ENCODE measurements at places on chromosomes 7 and 10.

- DNase-seq: no peak
Observed at GRCh38 chr7:121994625-121995410, 121.9 kb downstream of the PTPRZ1 start.

DNA sequence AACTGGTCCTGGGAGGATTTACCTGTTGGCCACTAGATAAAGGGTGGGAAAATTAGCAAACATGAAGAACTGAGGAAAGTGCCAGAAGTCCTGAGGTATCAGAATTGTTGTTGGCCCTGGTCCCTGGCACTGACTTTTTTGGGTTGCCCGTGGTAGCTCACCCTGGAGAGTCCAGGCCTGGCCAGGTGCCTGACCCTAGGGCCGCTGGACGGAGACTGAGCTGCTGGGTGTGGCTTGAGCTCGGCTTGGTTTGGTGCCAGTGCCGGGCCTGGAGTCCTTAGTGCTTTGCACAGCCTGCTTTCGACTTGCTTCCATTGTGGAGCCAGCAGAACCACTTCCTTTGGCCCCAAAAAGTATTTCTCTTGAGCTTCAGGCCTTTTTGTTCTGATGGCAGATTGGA lies 12.9 kb downstream of the MDH2 start:
- DNase-seq: no peak

DNA sequence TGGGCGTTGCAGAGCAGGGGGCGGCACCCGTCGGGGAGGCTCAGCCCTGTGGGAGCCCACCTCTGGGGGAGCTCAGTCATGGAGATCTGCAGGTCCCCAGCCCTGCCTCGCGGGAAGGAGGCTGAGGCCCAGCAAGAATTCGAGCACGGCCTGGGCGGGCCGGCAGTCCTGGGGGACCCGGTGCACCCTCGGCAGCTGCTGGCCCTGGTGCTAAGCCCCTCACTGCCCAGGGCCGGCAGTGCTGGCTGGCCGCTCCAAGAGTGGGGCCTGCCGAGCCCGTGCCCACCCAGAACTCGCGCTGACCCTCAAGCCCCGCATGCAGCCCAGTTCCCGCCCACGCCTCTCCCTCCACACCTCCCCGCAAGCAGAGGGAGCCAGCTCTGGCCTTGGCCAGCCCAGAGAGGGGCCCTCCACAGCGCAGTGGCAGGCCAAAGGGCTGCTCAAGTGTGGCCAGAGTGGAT lies 76.2 kb downstream of the TMEM26 start:
- DNase-seq: no peak

- DNase-seq: no peak
Observed at GRCh38 chr10:112790030-112790429, 160.0 kb upstream of the TCF7L2 start.

GRCh38 chr7:30779574-30779973 lies 8.4 kb downstream of the MINDY4 start:
- no peak for DNase-seq

DNA sequence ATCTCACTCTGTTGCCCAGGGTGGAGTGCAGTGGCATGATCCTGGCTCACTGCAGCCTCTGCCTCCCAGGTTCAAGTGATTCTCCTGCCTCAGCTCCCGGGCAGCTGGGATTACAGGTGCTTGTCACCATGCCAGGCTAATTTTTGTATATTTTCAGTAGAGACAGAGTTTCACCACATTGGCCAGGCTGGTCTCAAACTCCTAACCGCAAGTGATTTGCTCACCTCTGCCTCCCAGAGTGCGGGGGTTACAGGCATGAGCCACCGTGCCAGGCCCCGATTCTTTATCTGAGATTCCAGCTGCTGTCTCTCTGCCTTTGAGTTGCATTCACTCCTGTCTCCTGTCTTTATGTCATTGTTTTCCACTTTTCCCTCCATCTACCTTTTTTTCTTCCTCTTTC lies 168.7 kb downstream of the TMEM178B start:
- no peak for DNase-seq

Measured in stimulated activated CD4-positive, alpha-beta T cell treated with anti-CD3 and anti-CD28 coated beads, TNF-alpha, amount 100 ng/mL, for 1 hour (primary cell).